Ammon's horn (tissue), 1 donor: ENCODE measurements at places on chromosomes 11 and 22.

GRCh38 chr11:127420139-127420538 is 419.6 kb upstream of the KIRREL3 start:
- DNase-seq, result no peak

DNA sequence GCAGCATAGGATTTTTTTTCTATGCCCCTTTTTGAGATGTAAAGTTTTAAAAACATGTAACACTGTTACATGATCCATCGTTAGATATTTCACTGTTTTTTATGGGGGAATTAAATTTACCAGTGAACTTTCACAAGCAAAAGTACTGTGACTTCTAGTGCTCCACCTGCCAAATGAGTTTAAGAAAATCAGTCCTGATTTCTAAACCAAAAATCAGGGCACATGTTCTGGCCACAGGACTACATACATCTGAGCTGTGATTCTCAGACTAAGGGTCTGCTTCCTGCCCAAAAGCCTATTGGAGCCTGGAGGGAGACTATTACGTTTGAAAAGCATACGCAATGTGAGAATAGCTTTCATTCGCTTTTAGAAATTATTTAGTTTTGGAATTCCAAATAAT is 22.5 kb downstream of the TMPRSS13 start:
- DNase-seq, result no peak

DNA sequence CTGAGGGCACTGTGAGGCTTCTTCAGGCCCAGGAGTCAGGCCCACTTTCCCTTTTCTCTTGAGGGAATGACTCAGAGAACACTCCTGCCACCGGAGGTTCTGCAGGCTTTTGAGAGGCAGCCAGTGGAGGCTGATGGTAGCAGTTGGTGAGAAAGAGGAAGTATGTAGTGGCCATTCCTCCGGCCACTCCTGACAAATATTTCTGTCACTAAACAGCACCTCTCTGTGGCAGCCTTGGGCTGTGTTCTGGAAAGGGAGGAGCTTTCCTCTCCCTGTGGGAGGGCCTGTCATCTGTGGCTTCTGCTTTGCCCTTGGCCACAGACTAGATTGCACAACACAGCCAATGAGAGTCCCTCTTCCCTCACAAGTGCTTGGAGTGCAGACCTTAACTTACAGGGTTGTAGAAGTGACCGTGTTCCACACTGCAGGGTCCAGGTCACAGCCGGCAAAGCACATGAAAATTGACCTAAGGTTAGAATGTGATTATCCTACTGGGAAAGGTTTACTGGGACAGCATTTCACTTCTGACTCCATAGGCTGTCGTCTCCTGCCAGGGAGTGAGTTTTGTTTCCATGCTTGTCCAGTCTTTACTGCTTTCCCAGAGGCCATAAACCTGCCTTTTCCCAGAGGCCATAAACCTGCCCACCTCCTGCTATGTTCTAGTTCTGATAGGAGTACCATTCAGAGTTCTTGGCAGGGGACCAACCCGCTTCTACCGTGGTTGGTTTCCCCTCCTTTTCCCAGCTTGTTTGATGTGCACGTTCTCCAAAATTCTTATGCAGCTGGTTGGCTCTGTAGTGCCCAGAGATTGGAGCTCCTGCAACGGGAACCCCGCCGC is 33.3 kb downstream of the MARK2 start:
- DNase-seq, result peak; percentile 94

GRCh38 chr11:47508240-47508957 is 44.5 kb downstream of the CELF1 start:
- no peak for DNase-seq

GRCh38 chr22:49216579-49216978 is 611.1 kb downstream of the BRD1 start:
- DNase-seq, result no peak

DNA sequence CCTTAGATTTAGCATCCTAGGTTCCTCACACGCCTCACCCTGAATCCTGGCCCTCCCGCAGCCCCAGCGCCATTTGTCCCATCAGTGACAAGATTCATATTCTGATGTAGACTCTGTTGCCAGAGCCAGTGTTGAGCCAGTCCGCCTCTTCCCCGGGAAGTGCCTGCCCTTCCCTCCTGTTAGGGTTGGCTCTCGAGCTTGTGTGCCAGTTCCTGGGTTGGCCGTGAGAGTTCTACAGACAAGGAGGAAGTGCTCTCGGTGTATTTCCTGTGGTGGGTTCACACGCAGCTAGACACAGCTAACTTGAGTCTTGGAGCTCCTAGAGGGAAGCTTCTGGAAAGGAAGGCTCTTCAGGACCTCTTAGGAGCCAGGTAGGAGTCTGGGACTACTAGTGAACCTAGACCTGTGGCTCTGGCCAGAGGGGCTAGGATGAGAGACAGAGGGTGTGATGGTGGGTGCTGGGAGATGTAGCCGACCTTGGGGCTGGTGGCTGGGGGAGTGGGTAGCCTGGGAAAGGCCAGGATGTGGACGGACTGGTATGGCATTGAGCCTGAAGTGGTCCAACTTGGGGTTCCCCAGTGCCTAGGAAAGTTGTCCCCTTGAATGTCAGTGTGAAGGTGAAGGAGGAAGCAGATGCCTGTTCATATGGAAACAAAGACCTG is at the start of gene IL18BP:
Gene IL18BP (plus strand): TSS at position 261 of the 662 bp plus-strand sequence. CDS start 1,076 bp downstream, outside the sequence.
- peak; percentile 69 for DNase-seq
